A549 treated with ZK216348 at 1 μM for 4 hours (cell line): ENCODE measurements at places on chromosomes 16 and 17. TPM values are rescaled to one million over a fixed set of nuclear protein-coding genes. Genes with fewer than 3 reads are reported as not detected.

The ACSM5 gene
- not detected in 5 replicates for total RNA-seq

The TANC2 gene
- 20.8 to 50.8 TPM (median 36.9 TPM) in 5 replicates for total RNA-seq

The CRYBA1 gene
- not detected in 5 replicates for total RNA-seq

The GPR179 gene
- total RNA-seq: 0.01 to 0.05 TPM (median 0.04 TPM) in 3 of 5 replicates, not detected in the others

The DNAI2 gene
- not detected in 5 replicates for total RNA-seq

The TBC1D3 gene
- total RNA-seq: not detected in 5 replicates

The PPM1E gene
- 0.02 to 0.09 TPM (median 0.05 TPM) in 5 replicates for total RNA-seq

The MT4 gene
- total RNA-seq: not detected in 5 replicates

The ABHD15 gene
- total RNA-seq: 19.3 to 27.4 TPM (median 26.2 TPM) in 5 replicates

The KRT33B gene
- total RNA-seq: not detected in 5 replicates

The HOXB1 gene
- not detected in 5 replicates for total RNA-seq

The SLC47A1 gene
- total RNA-seq: 21.0 to 24.5 TPM (median 22.7 TPM) in 5 replicates

The SERPINF2 gene
- total RNA-seq: 1.7 to 3.1 TPM (median 2.3 TPM) in 5 replicates
